MM.1S (cell line): ENCODE measurements at places on chromosomes 16 and 17.

DNA sequence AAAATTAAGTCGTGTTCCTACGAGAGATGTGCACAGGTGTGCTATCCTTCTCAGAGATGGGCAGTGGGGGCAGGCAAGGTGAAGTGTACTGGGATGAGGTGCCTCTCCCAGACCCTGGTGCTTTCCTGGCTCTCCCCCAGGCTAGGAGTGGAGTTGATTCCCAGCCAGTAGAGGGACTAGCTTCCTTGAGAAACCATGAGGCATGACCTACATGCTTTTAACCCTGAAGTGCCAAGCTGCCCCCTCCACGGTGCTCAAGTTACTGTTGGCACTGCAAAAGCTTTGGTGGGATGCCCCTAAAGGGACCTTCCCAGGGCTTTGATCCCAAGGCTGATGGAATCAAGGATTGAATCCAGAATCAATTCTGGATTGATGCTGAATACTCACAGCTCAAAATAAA lies 47.0 kb upstream of the SREBF1 start:
- DNase-seq: no peak

GRCh38 chr16:26770547-26770946 lies 296.2 kb upstream of the C16orf82 start:
- no peak for DNase-seq

DNA sequence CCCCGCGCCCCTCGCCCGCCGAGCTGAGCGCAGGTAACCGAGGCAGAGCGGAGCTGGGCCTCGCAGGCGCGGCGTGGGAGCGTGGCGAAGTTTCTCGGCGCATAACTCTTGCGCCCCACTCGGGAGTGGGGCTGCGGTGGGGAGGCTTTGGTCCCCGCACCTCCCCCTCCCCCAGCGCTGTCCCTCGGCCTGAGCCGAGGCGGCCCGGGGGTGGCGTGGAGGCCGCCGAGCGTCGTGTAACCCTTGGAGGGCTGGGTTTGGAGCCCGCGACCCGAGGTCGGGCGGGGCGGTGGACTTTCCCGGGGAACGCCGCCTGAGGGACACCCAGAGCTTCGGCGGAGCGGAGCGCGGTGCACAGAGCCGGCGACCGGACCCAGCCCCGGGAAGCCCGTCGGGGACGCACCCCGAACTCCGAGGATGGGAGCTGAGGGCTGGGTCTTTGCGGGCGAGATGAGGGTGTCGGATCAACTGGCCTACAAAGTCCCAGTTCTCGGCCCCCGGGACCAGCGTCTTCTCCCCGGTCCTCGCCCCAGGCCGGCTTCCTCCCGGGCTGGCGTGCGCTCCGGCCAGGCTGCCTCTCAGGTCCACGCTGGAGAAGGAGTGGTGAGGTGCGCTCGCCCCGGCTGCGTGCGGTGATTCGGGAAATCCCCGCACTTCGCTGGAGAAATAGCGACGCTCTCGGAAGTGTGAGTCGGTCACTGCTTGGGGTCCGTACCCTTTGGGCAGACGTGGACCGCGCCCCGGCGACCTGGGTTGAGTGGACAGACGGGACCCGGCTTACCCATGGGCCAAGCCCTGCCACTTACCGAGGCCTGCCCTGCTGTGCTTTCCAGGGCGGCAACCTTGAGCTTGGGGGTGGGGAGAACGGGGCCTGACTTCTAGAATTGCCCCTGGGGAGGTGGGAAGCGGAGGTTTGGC lies 168.4 kb downstream of the RAB11FIP4 start:
- no peak for DNase-seq

DNA sequence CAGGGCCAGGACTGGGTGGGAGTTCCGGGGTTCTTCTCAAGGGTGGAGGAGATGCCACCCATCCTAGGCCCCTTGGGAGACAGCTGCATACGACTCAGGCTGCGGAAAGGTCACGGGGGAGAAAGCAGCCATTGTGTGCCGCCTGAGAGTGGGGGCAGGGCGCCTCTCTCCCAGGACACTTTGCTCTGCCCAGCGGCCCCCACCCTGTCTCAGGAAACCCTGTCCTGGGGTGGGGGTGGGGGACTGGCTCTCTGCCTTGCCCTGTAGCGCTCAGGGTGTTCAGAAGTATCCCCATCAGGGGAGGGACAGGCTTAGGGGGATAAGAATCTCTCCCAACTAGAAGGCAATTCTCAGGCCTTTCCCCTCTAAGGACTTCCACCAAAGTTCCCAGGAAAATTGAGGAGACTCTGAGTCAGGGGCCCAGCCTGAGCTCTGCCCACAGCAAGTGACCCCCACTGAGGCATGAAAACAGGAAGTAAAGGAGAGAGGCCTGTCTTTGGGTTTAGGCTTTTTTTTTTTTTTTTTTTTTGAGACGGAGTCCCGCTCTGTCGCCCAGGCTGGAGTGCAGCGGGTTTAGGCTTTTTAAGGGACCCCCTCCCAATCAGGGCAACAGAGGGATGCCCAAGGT lies 4.9 kb downstream of the GIT1 start:
- DNase-seq: no peak

GRCh38 chr17:19306160-19307111 lies 56.1 kb downstream of the B9D1 start:
- peak; percentile 99 for DNase-seq

GRCh38 chr17:63601439-63602371 lies 1.0 kb downstream of the TACO1 start:
- no peak for DNase-seq

DNA sequence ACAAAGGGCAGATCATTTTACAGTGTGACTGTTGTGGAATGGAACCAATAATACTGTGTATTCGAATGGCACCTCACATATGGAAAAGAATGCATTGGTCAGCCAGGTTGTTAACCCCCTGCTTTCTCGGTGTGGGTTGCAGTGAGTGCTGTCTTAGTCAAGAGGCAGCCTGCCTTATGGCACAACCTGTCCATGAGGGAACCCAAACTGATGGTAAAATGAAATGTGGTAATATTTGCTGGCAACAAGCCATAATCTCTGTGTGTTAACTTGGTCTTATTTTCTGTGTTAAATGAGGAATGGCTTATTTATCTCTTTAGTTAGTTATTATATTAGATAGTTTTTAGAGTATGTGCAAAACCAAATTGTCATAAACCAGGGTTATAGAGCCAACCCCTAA lies 81.6 kb downstream of the TMC6 start:
- no peak for DNase-seq

DNA sequence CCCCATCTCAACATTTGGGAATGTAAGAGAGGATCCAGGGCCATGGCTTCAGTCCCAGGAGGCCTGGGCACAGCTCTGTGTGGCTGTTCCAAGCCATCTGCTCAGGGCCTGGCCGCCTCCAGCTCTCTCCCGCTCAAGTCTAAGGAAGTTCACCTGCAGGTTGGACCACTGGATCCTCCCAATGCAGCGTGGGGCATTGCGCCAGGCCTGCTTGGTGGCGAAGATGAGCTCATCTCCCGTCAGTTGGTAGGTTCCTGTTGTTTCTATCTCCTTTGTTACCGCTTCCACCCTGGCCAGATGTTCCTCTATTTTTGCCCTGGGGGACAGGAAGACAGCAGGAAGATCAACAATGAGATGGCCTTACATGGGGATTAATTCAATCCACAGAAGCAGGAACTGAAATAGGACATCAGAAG lies 17.5 kb downstream of the NOS2 start:
- no peak for DNase-seq

DNA sequence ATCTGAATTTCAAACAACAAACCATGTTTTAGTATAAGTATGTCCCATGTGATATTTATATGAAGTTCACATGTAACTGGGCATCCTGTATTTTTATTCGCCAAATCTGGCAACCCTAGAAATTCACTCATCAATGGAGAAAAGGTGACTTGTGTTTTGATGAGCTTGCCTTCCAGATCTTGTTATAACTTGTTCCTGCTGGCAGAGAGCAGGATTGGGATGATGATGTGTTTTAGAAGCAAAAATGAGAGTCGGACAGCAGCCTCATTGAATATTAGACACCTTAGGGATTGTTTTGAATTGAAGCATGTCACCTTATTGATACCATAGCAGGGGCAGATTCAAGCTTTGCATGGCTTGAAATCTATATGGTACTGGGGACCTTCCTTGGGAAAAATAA lies 85.4 kb upstream of the MED13 start:
- DNase-seq: no peak

DNA sequence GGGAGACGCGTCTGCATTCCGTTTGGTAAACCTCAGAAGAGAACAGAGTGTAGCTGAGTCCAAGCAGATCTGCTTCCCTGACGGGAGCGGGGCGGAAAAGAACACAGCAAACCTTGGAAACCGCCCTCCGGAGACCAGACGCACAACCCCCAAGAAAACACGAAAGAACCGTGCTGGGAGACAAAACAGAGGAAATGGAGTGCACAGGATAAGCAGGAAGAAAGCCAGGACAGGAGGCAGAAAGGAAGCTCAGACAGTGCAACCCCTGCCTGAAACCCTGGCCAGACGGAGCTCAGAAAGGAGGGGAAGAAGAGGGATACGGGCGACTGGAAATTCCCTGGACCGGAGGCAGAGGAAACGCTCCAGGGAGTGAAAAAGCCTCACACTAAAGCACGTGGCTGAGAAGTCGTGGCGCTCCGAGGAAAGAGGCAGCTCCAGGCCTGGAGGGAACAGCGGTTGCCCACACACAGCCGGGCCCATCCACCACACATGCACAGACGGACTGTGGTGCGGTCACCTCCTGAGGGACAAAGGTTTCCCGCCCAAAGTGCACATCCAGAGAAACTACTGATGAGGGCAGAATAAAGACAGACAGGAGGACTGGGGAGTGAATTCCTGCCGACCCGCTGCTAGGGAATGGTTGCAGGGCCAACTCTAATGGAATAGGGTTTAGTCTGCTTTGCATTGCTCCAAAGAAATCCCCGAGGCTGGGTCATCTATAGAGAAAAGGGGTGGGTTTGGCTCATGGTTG lies 10.2 kb downstream of the DPEP1 start:
- no peak for DNase-seq

GRCh38 chr16:68492151-68492542 lies 43.8 kb upstream of the SMPD3 start:
- no peak for DNase-seq

DNA sequence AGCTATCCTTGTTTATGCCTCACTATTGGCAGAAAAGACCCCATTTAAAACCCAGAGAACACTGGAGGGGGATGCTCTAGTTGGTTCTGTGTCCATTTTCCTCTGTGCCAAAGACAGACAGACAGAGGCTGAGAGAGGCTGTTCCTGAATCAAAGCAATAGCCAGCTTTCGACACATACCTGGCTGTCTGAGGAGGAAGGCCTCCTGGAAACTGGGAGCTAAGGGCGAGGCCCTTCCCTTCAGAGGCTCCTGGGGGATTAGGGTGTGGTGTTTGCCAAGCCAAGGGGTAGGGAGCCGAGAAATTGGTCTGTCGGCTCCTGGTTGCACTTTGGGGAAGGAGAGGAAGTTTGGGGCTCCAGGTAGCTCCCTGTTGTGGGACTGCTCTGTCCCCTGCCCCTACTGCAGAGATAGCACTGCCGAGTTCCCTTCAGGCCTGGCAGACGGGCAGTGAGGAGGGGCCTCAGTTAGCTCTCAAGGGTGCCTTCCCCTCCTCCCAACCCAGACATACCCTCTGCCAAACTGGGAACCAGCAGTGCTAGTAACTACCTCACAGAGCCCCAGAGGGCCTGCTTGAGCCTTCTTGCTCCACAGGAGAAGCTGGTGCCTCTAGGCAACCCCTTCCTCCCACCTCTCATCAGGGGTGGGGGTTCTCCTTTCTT lies 56.1 kb downstream of the IGF2BP1 start:
- DNase-seq: no peak
